ENCODE measurements at places on chromosomes 6 and 20.

- H3K36me3 ChIP-seq: peaks cover 4% of the 10 kb centered on the region
- H3K4me3 ChIP-seq: no peak overlapping the region
Observed at GRCh38 chr20:50118203-50118602, 5.3 kb upstream of the UBE2V1 start.

GRCh38 chr6:54085541-54085940 lies 25.7 kb upstream of the MLIP start:
- no peak for DNase-seq
- no peak overlapping the region for H3K27ac ChIP-seq
- H3K36me3 ChIP-seq: no peaks in the 10 kb centered on the region
- peaks cover 2% of the 10 kb centered on the region for H3K27me3 ChIP-seq

DNA sequence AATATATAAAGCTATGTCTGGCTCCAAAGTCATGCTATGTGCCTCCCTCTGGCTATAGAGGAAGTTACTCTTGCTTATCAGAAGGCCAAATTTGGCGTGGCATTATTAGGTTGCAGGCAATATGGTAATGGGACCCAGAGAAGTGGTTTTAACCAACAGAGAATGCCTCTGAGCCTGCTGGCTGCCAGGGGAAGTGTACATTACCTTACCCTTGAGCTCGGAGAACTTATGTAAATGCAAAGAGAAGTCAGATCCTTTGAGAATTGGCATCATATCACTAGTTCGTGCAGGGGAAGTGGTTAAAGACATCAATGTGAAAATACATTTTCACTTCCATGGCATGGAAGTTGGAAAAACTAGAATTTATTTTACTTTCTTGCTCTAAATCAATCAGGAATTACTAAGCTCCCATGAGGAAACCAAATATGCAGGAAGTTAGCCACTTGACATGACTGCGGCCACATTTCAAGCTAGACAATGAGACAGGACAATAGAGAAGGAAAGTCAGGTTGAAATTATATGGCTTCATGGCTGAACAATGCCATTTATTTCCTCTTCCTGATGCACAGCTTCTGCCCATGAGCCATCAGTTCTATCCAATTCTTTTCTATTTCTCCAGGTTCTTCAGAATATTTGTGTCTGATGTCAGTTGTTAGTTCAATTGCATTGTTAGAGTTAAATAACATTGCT lies 134.0 kb upstream of the PHACTR1 start:
- H3K4me1 ChIP-seq: peaks cover 2% of the 10 kb centered on the region
- H3K4me3 ChIP-seq: no peak overlapping the region
- H3K27me3 ChIP-seq: peaks cover 2% of the 10 kb centered on the region
- no peak for DNase-seq
- no peaks in the 10 kb centered on the region for H3K36me3 ChIP-seq
- no peak overlapping the region for H3K27ac ChIP-seq

GRCh38 chr6:45054610-45055009 lies 273.5 kb upstream of the RUNX2 start:
- DNase-seq: no peak
- H3K27ac ChIP-seq: no peak overlapping the region
- H3K4me3 ChIP-seq: no peak overlapping the region
- H3K36me3 ChIP-seq: peaks cover 10% of the 10 kb centered on the region
- peaks cover 5% of the 10 kb centered on the region for H3K4me1 ChIP-seq

DNA sequence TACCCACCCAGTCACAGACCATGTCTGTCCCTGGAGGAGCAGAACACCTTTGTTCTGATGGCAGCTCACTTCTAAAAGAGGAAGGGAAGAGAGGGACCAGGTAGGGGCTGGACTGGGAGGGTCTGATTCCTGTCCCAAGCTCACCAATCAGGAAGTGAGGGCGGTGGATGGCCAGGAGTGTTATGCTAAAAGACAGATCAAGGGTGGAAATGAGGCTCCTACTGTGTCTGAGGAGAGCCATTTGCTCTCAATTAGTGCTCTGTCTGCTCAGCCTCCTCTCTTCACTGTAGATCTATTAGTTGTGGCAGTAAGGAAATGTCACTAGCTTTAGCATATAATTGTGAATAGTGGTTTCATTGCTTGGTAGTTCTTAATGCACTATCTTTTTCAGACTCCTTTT lies 72.5 kb downstream of the ARMC2 start:
- H3K36me3 ChIP-seq: peaks cover 2% of the 10 kb centered on the region
- no peak overlapping the region for H3K4me3 ChIP-seq
- H3K4me1 ChIP-seq: peaks cover 3% of the 10 kb centered on the region
- no peak overlapping the region for H3K27ac ChIP-seq
- H3K27me3 ChIP-seq: no peaks in the 10 kb centered on the region

DNA sequence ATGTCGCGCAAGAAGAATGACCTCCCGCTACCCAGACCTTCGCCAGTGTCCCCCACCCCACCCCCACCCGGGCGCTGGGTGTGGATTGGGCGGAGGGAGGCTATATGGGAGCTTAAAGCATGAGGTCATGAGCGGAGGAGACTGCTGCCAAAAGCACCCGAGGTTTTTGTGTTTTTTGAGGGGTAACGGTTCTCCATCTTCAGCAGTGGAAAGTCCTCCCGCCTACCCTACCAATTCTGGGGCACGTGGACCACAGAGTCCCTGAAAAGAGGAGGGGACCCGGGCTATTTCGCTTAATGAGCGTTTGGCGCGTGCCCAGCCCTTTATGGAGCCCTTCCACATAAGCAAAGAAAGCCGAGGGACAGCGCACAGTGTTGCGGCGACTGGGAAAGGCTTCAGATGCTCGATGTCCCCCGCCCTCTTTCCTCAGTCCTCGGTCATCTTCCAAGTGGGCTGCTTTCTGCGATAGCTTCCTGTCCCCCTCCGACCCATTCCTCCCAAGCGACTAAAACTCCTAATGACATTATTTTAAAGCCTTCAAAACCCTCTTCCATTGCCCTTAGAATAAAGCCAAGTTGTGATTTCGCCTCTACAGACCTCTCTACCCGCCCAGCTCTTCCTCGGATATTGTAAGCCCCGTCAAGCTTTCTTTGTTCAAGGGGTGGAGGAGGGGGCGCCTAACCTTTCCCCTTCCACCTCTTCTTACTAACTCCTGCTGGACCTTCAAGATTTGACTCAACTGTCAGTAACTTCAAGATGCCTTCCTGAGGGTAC lies 2.1 kb upstream of the TRERF1 start:
- H3K36me3 ChIP-seq: no peaks in the 10 kb centered on the region
- no peak for DNase-seq
- peaks cover 4% of the 10 kb centered on the region for H3K27me3 ChIP-seq
- peaks cover 21% of the 10 kb centered on the region for H3K4me1 ChIP-seq
- peak overlapping the region; percentile 9 for H3K27ac ChIP-seq
- H3K4me3 ChIP-seq: peak overlapping the region; percentile 96

- peaks cover 11% of the 10 kb centered on the region for H3K36me3 ChIP-seq
- H3K4me1 ChIP-seq: peaks cover 10% of the 10 kb centered on the region
- no peak for DNase-seq
- H3K27me3 ChIP-seq: no peaks in the 10 kb centered on the region
Observed at GRCh38 chr6:16754876-16755275, 6.4 kb downstream of the ATXN1 start.

GRCh38 chr6:26421259-26422144 lies 18.8 kb upstream of the BTN3A3 start:
- peaks cover 10% of the 10 kb centered on the region for H3K36me3 ChIP-seq
- no peak overlapping the region for H3K4me3 ChIP-seq
- no peak overlapping the region for H3K27ac ChIP-seq

- H3K27me3 ChIP-seq: peaks cover 7% of the 10 kb centered on the region
- no peaks in the 10 kb centered on the region for H3K36me3 ChIP-seq
- H3K4me1 ChIP-seq: peaks cover 3% of the 10 kb centered on the region
- no peak overlapping the region for H3K4me3 ChIP-seq
Observed at GRCh38 chr20:47676912-47677634, 108.2 kb downstream of the SULF2 start.

DNA sequence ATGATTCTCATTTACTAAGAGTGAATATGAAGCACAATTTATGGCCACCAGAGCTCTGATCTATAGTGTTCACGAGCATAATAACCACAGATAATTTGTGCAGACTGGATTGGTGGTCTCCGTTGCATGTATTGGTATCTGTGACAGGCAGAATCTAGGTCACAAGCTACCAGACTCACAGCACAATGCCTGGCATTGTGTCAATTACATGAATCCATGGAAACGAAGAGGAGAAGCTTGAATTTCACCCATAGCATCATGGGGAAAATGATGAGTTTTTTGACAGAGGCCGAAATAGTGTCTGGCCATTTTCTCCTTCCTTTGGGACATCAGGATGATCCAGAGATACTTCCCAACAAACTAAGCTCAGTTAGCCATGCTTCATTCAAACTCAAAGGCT lies 52.3 kb upstream of the TMEM170B start:
- H3K27ac ChIP-seq: no peak overlapping the region
- no peaks in the 10 kb centered on the region for H3K27me3 ChIP-seq
- no peak for DNase-seq
- no peaks in the 10 kb centered on the region for H3K4me1 ChIP-seq

- H3K27me3 ChIP-seq: no peaks in the 10 kb centered on the region
- no peak for DNase-seq
- peaks cover 2% of the 10 kb centered on the region for H3K4me1 ChIP-seq
- no peaks in the 10 kb centered on the region for H3K36me3 ChIP-seq
Observed at GRCh38 chr6:139194740-139195139, 59.9 kb downstream of the HECA start.

DNA sequence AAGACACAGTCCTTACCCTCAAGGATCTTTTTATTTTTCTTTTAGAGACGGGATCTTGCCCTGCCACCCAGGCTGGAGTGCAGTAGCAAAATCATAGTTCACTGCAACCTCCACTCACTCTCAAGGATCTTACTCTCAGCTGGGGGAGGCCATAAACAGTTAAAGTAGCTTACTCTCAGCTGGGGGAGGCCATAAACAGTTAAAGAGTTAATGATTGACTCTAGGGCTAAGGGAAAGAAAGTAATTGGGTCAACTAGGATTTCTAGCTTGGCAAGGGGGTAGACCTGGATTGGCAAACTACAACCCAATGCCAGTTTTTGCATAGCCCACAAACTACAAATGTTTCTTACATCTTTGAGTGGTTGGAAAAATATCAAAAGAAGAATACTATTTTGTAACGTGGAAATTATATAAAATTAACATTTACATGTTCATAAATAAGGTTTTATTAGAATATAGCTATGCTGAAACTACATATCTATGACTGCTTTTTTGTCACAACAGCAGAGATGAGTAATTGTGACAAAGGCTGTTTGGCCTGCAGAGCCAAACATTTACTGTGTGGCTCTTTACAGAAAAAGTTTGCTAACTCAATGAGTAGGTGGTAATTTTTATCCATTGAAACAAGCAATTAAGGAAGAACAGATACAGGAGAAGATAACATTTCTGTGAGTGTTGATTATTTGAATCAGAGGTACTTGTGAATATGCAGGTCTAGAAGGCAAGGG lies 46.4 kb downstream of the PTPRA start:
- H3K4me3 ChIP-seq: no peak overlapping the region
- peaks cover 14% of the 10 kb centered on the region for H3K36me3 ChIP-seq
- DNase-seq: no peak
- H3K4me1 ChIP-seq: peaks cover 14% of the 10 kb centered on the region
- no peaks in the 10 kb centered on the region for H3K27me3 ChIP-seq
- no peak overlapping the region for H3K27ac ChIP-seq
